Left kidney (tissue), 8 donors: ENCODE measurements at places on chromosomes 16 and 17. TPM values are rescaled to one million over a fixed set of nuclear protein-coding genes. Genes with fewer than 3 reads are reported as not detected.

GRCh38 chr17:9071016-9071415 is 49.7 kb downstream of the NTN1 start:
- DNase-seq: no peak

The ZNF213 gene
- polyA plus RNA-seq: 13.2 TPM

- no peak for DNase-seq
Measured at GRCh38 chr17:48478224-48479013, 48.4 kb upstream of the SKAP1 start.

The ABCC6 gene
- 23.5 TPM for polyA plus RNA-seq

The SGCA gene
- 0.80 TPM for polyA plus RNA-seq

The CACNG4 gene
- polyA plus RNA-seq: 3.5 TPM

GRCh38 chr16:2333231-2333630 is 7.3 kb downstream of the ABCA3 start:
- DNase-seq: no peak
